ENCODE measurements at places on chromosomes 2 and 18.
A peak's percentile ranks its signal among the peaks of the same experiment; 100 is the strongest.

GRCh38 chr2:65722028-65722778 lies 289.8 kb upstream of the SPRED2 start:
- no peak for DNase-seq

GRCh38 chr18:9782073-9782857 lies 74.2 kb downstream of the RAB31 start:
- DNase-seq = no peak

- no peak for DNase-seq
These were observed 38.8 kb upstream of the CTAGE1 start for GRCh38 chr18:22456547-22456946.

GRCh38 chr2:177334940-177335543 lies 57.5 kb upstream of the AGPS start:
- no peak for DNase-seq

DNA sequence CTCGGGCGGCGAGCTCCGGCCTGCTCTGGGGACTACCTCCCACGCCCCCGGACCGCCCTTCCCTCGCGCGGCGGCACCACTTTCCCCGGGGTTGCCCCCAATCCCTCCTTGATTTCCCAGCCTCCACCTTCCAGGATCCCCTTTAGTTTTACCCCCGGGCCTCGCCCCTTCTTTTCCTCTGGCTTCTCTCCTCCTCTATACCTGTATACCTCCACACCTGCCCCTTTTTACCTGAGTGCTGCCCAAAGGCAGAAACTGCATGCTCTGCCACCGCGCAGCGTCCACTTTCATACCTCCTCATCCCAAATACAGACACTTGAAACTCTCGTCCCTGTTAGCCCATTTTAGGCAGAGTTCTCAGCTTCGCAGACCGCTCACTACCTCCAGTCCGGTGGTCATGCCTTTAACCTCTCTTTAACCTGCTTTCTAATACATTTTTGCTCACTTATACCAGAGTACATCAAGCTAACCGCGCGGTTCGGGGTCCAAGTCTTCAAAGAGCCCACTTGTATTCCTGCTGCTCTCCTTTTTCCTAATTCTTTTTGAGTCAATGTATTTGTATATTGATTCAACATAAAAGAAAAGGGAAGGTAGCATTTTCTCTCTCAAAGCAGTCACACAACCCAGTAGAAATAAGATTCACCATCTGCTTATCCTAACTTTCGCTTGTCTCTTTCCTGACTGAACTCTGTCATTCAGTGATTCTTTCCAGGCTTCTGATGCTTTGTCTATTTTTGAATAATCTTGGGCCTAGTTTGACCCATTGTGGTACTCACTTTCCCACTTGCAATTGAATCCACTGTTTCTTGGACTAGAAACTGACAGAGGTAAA lies 901 bp downstream of the SPOPL start:
- no peak for DNase-seq

- DNase-seq = no peak
These were observed 317.8 kb upstream of the FANCL start for GRCh38 chr2:58558881-58559280.

DNA sequence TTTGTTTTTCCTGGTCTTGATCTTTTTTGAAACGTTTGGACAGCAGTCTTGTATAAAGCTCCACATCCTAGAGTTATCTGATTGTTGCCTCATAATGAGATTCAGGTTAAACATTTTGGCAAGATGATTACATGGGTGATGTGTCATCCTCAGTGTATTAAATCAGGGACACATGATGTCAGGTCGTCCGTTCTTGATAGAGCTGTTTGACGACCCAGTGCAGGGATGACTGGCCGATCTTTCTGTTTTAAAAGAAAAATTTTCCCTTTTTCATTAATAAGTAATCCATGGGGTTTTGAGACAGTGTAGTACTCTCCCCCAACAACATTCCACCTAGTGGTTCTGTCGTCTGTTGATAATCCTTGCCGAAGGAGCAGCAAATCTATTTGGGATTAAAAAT lies 44.5 kb upstream of the SERPINB2 start:
- no peak for DNase-seq

- peak; percentile 12 for DNase-seq
These were observed 28.5 kb downstream of the CIB4 start for GRCh38 chr2:26612522-26613240.

DNA sequence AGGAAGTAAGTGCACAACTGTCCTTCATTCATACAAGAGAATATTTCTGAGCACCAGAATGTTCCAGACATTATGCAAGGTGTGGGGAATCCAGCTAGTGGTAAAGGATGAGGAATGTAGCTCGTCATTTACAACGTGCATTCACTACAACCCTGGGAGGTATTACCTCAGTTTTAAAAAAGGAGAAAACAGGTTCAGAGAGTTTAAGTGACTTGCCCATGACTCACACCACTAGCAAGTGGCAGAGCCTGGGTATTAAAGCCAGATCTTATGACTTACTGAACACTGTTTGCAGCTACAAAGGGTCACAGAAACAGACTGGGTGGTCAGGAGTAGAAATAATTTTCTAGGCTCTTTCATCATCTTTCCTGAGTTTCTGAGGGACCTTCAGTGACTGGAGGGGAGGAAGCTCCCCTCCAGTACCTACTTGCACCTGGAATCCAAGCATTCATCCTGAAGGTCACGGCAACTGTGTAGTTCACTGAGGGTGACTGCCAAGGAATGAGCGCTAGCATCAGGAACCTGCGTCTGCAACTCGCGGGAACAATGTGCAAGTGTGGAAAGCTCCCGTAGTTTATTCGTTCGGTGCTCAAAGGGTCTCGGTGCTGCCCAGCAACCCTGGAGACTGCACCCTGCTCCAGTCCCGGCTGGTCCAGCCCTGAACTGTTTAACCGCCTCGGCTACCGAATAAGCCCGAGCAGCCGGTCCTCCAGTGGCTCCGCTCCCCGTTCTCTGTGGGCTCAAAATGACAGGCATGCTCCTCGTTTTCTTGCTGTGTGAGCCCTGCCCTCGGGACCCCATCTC lies 647 bp downstream of the CCDC121 start:
- no peak for DNase-seq

DNA sequence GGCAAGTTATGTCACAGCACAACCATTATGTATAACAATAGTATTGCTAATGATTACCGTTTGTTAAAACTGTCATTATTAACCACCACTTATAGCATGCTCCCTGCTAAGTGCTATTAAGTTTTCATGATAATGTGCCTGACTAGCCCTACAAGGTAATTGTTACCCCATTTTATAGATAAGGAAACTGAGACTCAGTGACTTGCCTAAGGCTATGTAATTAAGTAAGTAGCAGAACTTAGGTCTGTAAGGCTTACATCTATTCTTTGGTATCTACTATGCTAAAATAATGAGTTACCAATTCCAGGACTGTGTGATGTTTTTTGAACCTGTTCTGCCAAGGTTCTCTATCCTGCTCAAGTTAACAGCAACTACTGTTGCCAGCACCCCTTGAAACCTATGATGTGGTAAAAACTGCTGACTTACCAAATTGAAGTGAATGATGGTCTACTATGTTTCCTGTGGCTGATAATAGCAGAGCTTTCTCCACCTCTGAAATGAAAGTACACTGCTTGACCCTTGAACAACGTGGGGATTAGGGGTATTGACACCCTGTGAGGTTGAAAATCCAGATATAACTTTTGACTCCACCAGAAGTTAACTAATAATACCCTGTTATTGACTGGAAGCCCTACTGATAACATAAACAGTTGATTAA lies 18.2 kb downstream of the ACVR2A start:
- no peak for DNase-seq

DNA sequence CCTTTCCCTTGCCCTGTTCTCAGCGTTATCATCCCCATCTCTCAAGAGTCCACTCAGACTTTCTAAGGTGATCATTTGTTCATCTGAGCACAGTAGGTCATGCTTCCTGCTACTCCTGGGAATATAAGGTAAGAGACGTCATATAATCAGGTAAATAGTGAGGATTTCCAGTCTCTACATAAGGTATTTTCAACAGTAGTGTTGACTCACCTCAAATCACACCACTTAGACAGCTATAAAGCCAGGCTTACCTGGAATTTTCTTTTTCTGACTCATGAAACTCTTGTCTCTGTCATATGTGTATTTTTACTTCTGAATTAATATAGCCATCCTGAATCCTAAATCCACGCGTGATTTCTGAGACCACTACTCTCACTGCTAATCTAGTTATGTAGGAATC lies 443.2 kb downstream of the ARHGAP15 start:
- no peak for DNase-seq

- no peak for DNase-seq
These were observed 21.3 kb downstream of the SLC66A2 start for GRCh38 chr18:79930020-79930642.

DNA sequence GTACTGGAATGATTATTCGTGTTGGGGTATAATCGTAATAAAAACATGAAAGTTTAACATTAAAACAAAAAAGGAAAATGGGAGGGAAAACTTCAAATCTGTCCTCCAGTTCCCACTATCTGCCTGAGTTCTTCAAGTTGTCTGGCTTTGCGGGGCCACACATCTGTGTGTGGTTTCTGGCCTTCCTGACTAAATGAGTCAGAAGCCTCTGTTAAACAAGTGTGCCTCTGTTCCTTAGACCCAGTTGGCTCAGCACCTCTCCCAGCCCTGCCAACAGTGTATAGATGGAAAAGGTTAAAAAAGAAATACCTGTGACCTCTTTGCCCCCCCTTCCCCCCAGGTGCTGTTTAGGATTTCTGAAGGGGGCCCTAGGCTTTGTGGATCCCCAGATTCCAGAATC lies 30.2 kb downstream of the XDH start:
- DNase-seq = no peak

GRCh38 chr18:12008181-12008767 lies 27.0 kb downstream of the IMPA2 start:
- no peak for DNase-seq

DNA sequence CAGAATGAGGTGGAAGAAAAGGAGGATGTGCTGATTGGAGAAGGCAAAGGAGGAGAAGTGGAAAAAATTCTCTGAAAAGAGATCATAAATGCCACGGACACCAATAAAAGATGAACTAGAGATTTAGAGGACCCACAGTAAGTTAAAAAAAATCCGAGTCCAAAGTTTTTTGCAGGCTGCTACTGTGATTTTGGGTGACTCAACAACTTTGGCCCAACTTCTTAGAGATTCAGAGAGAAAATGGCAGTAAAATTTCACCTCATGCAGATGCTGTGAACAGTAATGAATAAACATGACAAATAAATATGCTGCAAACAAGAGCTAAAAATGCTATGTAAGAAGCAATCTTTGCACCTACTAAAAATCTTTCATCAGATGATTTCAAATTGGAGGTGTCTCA lies 176.9 kb upstream of the SESTD1 start:
- DNase-seq = no peak

DNA sequence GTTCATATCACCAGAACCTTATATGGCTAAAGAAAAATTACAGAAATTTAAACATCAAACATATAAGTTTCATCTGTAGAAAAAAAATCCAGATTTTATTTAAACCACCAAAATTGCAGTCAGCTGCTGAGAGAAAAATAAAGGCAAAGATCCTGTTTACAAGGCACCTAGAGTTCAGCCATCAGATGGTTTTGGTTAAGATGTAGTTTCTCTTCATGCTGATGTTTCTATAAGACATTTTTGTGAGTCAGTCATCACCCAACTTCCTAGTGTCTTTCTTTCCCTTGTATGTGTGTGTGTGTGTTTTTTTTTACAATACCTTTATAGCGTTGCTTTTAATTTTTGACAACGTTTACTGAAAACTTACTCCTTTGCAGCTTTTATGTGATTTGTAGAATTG lies 26.1 kb upstream of the MMADHC start:
- no peak for DNase-seq

- DNase-seq = no peak
These were observed 32.3 kb downstream of the ITSN2 start for GRCh38 chr2:24328010-24328409.

- DNase-seq = no peak
These were observed 344.1 kb downstream of the CNTNAP5 start for GRCh38 chr2:124369181-124369580.
